GM19239 (cell line): ENCODE measurements at places on chromosomes 16 and 17.

DNA sequence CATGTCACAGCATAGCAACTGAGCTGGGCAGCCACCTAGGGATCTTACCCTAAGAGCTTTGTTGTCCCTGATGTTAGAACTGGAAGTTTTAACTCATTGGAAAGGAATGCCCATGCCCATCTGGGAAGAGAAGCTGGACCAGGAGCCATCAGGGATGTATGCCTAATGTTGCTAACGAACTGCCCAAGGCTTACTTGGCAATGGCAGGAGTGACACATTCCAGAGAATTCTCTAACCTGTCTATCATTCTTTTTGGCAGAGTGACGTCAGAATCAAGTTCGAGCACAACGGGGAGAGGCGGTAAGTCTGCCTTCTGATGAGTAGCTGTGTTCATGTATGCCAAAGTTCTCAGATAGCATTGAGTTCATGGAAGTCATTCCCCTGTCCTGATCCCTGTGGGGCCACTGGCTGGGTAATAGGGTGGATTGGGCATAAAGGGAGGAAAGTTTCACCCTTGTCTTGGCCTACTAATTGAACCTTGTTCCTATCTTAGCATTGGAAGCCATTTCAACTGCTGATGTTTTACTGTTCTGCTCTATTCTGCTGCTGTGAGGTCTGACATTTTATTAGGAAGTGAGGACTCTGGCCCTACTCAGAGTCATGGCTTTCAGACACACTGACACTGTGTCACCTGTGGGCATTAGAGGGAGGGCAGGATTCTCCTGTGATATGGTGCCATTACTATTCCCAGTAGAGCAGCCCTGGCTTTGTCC, 23.7 kb downstream of the MAP3K3 start:
- no peak for DNase-seq

GRCh38 chr16:2532494-2533141, 1.4 kb upstream of the CEMP1 start:
- no peak for DNase-seq

DNA sequence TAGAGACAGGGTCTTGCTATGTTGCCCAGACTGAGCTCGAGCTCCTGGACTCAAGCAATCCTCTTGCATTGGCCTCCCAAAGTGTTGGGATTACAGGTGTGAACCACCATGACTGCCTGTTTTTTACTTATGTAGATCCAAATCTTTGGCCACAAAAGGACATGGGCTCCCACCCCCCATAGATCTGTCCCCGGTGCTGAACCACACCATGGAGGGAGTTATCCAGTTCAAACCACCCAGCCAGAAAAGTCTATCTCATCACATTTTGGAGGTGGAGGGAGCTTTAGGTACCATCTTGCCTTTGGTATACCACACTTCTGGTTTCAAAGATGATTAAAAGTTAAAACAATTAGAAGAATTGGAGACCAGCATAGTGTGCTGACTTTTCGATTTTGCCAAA, 26.2 kb downstream of the SHISA9 start:
- DNase-seq, result no peak

DNA sequence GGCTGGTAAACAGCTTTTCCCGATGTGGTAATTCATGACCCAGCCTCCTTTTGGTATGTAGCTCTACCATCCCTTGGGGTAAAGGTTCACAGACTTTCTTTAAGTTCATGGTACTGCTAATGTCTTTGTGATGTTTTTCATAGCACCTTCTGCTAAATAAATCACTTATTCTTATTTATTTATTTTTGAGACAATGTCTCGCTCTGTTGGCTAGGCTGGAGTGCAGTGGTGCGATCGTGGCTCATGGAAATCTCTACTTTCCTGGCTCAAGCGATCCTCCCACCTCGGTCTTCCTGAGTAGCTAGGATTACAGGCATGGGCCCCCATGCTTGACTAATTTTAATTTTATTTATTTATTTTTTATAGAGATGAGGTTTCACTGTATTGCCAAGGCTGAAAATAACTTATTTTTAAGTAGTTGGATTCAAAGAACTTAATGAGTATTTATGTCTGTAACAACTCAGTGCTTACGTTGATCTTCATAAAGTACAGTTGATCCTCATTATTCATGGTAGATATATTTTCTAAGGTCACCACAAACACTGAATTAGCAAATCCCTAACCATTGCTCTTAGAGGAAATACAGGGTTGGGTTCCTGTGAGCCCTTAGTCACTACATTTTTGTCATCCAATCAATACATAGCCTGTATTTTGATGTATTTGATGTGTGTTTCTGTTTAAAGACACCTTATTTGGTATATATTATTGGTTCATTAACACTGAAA, 97.1 kb downstream of the SHISA9 start:
- no peak for DNase-seq
